Activated naive CD8-positive, alpha-beta T cell treated with anti-CD3 and anti-CD28 coated beads for 36 hours (primary cell): ENCODE measurements at places on chromosomes 7 and 10.

GRCh38 chr10:29132551-29133111, 156.2 kb upstream of the LYZL1 start:
- no peak for DNase-seq
- H3K27ac ChIP-seq, result no peak overlapping the region
- H3K27me3 ChIP-seq, result peaks cover 38% of the 10 kb centered on the region
- H3K4me1 ChIP-seq, result no peaks in the 10 kb centered on the region

DNA sequence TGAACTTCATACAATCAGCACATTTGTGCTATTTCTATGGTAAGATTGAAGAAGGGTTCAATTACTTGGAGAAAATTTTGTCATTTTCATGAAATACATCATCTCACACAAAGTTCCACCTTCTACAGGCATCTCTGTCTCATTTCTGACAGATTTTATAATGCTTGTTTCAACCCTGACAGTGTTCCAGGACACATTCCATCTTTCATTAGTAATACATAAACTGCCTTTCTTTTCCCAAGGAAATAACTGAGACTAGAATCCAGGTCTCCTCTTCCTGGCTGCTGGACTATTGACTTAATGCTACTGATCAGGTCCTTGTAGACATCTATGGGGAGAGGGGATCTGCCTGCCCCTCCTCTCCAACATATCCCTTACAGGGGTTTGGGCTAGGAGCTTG, 70.1 kb upstream of the PLPP4 start:
- no peak overlapping the region for H3K4me3 ChIP-seq
- H3K36me3 ChIP-seq, result no peaks in the 10 kb centered on the region
- H3K4me1 ChIP-seq, result no peaks in the 10 kb centered on the region
- H3K27me3 ChIP-seq, result peaks cover 3% of the 10 kb centered on the region
- DNase-seq, result no peak
- H3K27ac ChIP-seq, result no peak overlapping the region

DNA sequence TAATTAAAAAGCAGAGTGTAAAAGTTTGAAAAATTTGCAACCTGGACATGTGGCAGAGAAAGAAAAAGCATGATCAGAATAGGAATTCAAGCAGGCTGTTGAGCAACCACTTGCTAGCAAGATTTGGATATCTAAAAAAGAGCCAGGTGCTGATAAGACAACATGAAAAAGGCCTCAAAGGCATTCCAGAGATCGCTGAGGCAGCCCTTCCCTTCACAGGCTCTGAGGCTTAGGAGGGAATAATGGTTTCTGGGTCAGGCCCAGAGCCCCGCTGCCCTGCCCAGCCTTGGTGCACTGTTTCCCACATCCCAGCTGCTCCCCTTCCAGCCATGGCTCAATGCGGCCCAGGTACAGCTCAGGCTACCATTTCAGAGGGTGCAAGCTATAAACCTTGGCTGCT, 64.1 kb upstream of the EEPD1 start:
- H3K4me3 ChIP-seq, result no peak overlapping the region
- H3K36me3 ChIP-seq, result no peaks in the 10 kb centered on the region
- H3K27me3 ChIP-seq, result no peaks in the 10 kb centered on the region
- no peak for DNase-seq
- no peak overlapping the region for H3K27ac ChIP-seq
- no peaks in the 10 kb centered on the region for H3K4me1 ChIP-seq

DNA sequence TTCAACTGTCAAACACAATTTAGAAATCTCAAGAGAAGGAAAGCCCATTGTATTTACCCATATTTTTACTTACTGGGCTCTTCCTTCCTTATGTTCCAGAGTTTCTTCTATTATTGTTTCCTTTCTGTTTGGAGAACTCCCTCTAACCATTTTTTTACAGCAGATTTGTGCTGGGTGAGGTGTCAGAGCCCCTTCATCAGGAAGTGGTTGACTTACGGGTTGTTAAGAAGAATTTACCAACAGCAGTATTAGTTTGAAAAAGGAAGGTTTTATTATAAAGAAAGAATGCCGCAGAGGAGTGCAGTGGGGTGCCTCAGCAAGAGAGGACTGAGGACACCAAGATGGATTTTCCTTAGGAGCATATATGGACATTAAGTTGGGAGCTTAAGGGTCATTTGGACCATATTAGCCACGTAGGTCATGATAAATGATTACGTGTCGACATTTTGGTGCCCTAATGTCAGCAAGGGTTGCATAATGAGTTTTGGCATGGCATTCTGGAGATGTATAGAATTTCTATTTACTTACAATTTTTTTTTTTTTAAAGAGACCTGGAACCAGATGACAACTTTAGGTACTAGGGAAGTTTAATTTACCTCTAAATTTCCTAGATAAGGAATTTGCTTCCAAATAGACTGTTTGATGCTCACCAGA, 6.3 kb upstream of the TBATA start:
- no peak overlapping the region for H3K27ac ChIP-seq
- peaks cover 8% of the 10 kb centered on the region for H3K27me3 ChIP-seq
- H3K4me3 ChIP-seq, result no peak overlapping the region
- DNase-seq, result no peak
- peaks cover 23% of the 10 kb centered on the region for H3K4me1 ChIP-seq

- no peaks in the 10 kb centered on the region for H3K36me3 ChIP-seq
- no peak overlapping the region for H3K27ac ChIP-seq
- H3K4me1 ChIP-seq, result peaks cover 17% of the 10 kb centered on the region
- peak overlapping the region; percentile 73 for H3K4me3 ChIP-seq
- H3K27me3 ChIP-seq, result peaks cover 35% of the 10 kb centered on the region
- DNase-seq, result peak; percentile 21
Observed at GRCh38 chr7:94395141-94396036, 694 bp downstream of the COL1A2 start.

GRCh38 chr7:23347033-23347681, 48.0 kb downstream of the MALSU1 start:
- H3K27ac ChIP-seq, result peak overlapping the region; percentile 59
- H3K4me1 ChIP-seq, result peaks cover 40% of the 10 kb centered on the region
- peak overlapping the region; percentile 29 for H3K4me3 ChIP-seq
- DNase-seq, result no peak
- no peaks in the 10 kb centered on the region for H3K36me3 ChIP-seq
- no peaks in the 10 kb centered on the region for H3K27me3 ChIP-seq

- H3K4me1 ChIP-seq, result no peaks in the 10 kb centered on the region
- DNase-seq, result no peak
- no peak overlapping the region for H3K27ac ChIP-seq
- no peaks in the 10 kb centered on the region for H3K36me3 ChIP-seq
Observed at GRCh38 chr10:49742683-49743463, 19.2 kb downstream of the OGDHL start.

DNA sequence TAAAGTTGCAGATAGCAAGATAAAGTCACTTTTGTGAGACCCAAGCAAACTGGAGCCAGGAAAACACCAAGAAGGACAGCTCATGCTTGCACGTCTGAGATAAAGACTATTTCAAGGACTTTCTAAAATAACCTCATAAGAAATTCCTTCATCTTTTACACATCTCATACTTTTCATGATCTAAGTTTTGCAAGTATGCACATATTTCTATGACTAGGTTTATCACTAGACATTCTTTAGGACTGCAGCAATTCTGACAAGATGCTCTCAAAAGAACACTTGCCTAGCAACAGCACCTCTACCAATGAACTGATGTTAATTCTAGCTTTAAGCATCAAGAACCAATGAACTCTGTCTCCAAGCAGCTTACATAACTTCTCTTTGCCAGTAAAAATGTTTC, 457.6 kb downstream of the SEMA3D start:
- no peaks in the 10 kb centered on the region for H3K4me1 ChIP-seq
- no peak for DNase-seq
- H3K27ac ChIP-seq, result no peak overlapping the region

DNA sequence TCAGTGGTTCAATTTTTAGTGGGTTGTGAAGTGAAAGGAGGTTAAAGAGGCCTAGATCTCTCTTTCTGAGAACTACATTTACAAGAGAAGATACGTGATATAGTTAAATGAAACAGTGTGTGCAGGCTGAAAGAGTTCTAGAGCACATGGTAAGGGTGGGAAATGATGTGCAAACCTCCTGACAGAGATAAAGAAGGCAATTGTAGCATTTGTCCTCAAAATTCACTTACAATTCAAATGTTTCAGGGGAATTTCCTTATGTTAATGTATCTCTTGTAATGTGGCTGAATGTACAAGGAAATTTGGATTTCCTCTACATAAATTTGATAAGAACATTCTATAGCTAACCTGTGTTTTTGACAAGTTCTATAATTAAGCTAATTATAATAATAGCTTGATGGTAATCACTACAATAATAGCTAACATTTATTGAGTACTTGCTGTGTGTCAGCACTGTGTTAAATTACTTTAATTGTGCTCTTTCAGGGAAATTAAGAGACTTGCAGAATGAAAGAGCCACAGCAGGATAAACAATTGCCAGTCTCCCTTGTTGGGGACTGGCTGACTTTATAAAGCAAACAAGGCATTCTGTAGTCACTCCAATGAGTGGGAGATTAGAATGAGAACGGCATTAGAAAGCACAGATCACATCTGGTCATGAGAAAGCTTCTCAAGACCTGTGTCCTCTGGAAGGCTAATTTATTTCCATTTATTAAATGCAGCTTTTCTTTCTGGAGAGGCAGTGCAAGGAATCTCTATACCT, 139.7 kb upstream of the TMEM72 start:
- DNase-seq, result no peak
- H3K4me3 ChIP-seq, result no peak overlapping the region
- no peaks in the 10 kb centered on the region for H3K4me1 ChIP-seq

- peak overlapping the region; percentile 87 for H3K4me3 ChIP-seq
- DNase-seq, result no peak
- peaks cover 46% of the 10 kb centered on the region for H3K4me1 ChIP-seq
- peak overlapping the region; percentile 84 for H3K27ac ChIP-seq
Observed at GRCh38 chr7:24574386-24574785, 1.1 kb downstream of the PALS2 start.

- no peaks in the 10 kb centered on the region for H3K36me3 ChIP-seq
- H3K4me3 ChIP-seq, result no peak overlapping the region
- H3K27me3 ChIP-seq, result no peaks in the 10 kb centered on the region
- no peak for DNase-seq
- peaks cover 7% of the 10 kb centered on the region for H3K4me1 ChIP-seq
Observed at GRCh38 chr7:155348806-155349205, 51.1 kb downstream of the INSIG1 start.

- H3K4me1 ChIP-seq, result peaks cover 13% of the 10 kb centered on the region
Observed at GRCh38 chr7:99772565-99772964, 11.4 kb downstream of the CYP3A4 start.

DNA sequence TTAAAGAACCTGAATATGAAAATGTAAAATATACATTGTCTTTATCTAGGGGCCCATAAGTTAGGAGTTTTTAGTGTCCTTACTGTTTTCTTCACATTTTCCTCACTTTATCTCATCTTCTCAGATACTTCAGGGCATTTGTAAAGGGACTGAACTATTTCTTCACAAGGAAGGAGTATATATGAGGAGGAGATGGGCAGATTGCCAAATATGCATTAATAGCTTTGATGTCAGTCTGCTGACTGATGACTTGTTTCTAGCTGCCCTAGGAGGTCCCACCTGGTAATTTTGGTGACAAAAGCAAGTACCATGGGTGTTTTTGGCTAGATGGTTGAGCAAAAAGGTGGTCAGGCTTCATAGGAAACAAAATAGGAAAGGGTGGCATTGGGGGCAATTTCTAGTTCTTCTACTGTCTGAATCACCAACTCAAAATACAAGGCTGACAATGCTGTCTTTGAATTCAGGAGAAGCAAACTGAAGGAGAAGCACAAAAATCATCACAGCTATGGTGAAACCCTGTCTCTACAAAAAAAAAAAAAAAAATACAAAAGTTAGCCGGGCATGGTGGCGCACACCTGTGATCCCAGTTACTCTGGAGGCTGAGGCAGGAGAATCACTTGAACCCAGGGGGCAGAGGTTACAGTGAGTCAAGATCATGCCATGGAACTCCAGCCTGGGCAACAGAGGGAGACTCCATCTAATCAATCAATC, 10.4 kb upstream of the STRIP2 start:
- peaks cover 10% of the 10 kb centered on the region for H3K36me3 ChIP-seq
- no peak overlapping the region for H3K4me3 ChIP-seq
- H3K4me1 ChIP-seq, result no peaks in the 10 kb centered on the region
- H3K27me3 ChIP-seq, result no peaks in the 10 kb centered on the region

DNA sequence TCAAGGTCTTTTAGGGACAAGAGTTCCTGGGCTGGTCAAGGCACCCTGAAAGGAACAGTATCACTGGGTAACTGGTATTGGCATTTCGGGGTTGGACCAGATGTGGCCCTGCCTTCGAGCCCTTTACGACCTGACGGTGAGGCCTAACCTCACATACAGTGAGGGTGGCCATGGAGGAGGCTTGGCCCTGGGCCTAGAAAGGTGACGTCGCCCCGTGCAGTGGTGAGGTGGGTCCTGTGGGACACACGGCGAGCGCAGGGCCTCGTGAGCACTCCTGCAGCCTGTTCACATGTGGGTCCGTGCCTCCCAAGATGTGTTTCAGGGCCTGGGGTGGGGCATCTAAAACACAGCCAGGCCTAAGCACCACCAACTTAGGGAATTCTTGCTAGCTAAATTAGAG, 36.1 kb downstream of the CRHR2 start:
- no peak overlapping the region for H3K27ac ChIP-seq
- H3K27me3 ChIP-seq, result no peaks in the 10 kb centered on the region
- no peak for DNase-seq
- H3K4me3 ChIP-seq, result no peak overlapping the region

- DNase-seq, result no peak
- H3K4me3 ChIP-seq, result no peak overlapping the region
- no peaks in the 10 kb centered on the region for H3K36me3 ChIP-seq
- no peak overlapping the region for H3K27ac ChIP-seq
- H3K27me3 ChIP-seq, result no peaks in the 10 kb centered on the region
- H3K4me1 ChIP-seq, result no peaks in the 10 kb centered on the region
Observed at GRCh38 chr7:118040562-118040961, 143.4 kb upstream of the LSM8 start.

GRCh38 chr10:95394161-95394880, 103.5 kb upstream of the PDLIM1 start:
- peaks cover 9% of the 10 kb centered on the region for H3K27me3 ChIP-seq
- peaks cover 10% of the 10 kb centered on the region for H3K4me1 ChIP-seq

GRCh38 chr7:95867309-95867708, 95.0 kb downstream of the DYNC1I1 start:
- no peaks in the 10 kb centered on the region for H3K36me3 ChIP-seq
- no peak for DNase-seq
- no peak overlapping the region for H3K4me3 ChIP-seq
- no peak overlapping the region for H3K27ac ChIP-seq
- H3K4me1 ChIP-seq, result no peaks in the 10 kb centered on the region

DNA sequence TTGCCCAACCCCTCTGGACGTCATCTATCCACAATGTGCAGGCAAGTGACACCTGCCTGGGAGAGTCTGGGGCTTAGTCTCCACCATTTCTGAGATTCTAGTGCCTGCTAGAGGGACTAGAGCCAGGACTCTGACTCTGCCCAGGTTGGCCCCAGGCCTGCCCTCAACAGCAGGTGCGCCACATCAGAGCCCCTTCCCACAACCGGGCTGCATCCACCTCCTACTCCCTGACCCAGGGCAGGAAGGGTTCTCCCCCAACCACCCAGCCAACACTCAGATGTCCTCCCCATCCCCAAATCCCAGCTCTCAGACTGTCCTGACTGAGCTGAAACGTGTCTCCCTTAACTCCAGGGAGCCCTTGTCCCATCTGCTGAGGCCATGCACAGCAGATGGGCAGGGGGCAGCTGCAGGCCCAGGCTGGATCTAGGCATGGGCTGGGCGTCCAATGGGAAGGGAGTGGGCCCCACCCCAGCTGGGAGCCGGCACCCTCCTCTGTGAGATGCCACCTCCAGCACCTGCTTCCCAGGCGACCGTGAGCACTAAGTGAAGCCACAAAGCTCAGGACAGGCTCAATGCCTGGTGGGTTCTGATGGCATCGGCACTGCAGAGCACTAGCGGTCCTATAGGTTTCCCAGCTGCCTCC, 49.2 kb downstream of the RASGEF1A start:
- H3K27me3 ChIP-seq, result no peaks in the 10 kb centered on the region
- H3K36me3 ChIP-seq, result no peaks in the 10 kb centered on the region
- H3K4me3 ChIP-seq, result no peak overlapping the region
